ENCODE measurements at places on chromosomes 2 and 18.

- no peak for DNase-seq
Observed at GRCh38 chr2:226869371-226869770, 33.5 kb downstream of the RHBDD1 start.

- DNase-seq = no peak
Observed at GRCh38 chr18:6595666-6596065, 133.8 kb upstream of the ARHGAP28 start.

GRCh38 chr2:232476791-232477190 lies 10.8 kb downstream of the ECEL1 start:
- no peak for DNase-seq

DNA sequence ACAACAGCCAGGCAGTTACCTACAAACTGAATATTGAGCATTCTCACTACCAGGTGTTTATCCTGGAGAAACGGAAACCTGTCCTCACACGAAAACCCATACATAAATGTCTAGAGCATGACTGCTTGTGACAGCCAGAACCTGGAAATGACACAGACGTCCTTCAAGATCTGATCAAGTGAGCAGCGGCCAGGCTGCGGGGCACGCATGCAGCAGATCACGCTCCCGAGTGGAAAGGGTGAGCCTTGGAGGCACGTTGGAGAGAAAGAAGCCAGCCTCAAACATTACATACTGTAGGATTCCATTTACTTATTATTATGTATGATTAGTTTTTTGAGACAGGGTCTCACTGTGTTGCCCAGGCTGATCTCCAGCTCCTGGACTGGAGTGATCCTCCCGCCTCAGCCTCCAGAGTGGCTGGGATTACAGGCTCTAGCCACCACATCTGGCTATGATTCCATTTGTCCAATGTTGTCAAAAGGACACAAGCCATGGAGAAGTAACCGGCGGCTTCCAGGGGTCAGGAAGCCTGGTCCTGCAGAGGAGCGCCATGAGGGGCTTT lies 22.9 kb upstream of the STK25 start:
- DNase-seq = no peak

DNA sequence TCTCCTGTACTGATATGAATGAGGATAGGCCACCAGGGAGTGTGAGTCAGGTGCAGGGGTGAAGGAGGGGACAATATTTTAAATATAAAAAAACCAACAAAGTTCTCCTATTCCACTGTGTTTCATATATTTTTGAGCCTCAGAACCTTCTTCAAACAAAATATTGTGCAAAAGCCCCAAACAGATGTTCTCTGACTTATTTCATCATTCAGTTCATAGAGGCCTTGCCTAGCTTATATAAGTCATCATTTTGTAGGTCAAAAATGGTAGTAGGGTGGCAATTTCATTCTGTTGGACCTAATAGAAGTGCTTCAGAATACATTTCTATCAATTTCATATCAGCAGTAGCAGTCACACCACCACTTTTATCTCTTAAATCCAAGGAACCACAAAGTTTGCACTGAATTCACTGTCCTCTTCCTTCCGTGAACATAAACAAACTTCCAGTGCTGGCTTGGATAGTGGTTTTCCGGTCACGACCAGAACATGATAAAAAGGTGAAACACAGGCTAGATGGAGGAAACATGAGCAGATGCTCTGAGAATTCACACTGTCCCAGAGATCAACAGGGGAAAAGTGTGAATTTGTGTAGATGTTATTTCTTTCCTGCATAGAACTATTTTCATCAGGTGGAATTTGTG lies 99.1 kb downstream of the EN1 start:
- no peak for DNase-seq

GRCh38 chr2:237296756-237297155 lies 117.2 kb downstream of the COL6A3 start:
- DNase-seq = no peak

DNA sequence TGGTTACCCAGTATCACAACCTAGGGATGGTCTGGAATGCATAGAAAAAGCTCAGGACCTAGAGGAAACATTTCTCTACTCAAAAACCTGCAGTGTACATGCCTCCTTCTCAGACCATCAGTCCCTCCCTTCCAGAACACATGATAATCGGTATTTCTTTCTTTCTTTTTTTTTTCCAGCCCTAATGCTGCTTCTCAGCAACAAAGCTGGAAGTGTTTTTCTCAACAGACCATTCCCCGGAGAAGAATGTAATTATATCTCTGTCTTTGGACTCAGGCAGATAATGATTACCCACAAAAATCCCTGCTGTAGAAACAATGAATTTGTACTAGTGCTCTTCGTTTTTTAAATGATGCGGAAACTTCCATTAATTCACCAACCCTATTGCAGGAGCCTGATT lies 44.1 kb upstream of the NDUFV2 start:
- DNase-seq = no peak

GRCh38 chr2:179461420-179461819 lies 196.8 kb upstream of the SESTD1 start:
- DNase-seq = peak; percentile 22

GRCh38 chr2:5561006-5561405 lies 131.2 kb upstream of the SOX11 start:
- peak; percentile 77 for DNase-seq

DNA sequence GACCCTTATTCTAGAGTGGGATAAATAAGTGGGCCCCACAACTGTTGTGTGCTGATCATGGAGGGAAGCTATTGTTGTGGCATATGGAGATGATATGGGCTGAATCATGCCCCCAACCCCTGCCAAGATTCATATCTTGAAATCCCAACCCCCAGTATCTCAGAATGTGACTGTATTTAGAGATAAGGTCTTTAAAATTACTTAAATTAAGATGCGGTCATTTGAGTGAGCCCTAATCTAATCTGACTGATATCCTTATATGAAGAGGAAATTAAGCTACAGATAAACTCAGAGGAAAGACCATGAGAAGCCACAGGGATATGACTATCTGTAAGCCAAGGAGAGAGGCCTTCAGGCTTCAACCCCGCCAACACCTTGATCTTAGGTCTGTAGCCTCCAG lies 188.3 kb upstream of the RND3 start:
- no peak for DNase-seq

GRCh38 chr2:230578106-230578505 lies 134.5 kb upstream of the CAB39 start:
- DNase-seq = peak; percentile 59

DNA sequence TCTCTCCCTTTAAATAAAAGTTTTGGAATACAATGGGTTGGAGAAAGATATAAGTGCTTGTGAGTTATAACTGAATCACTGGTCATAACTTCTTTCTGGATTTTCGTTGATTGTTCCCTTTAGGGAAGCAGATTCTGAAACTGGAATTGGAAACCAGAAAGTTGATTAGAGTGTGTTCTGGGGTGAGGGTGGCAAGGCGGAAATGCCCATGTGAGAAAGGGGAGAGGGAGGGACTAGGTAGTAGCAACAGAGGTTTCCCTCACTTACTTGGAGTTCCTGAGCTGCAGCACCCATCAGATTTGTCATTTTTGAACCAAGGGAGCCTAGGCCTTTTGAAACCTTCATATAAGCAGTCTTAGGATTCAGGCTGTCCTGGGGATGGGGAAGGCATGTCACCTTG lies 453.4 kb downstream of the KCNJ3 start:
- DNase-seq = no peak

Measured in kidney tubule cell (primary cell).